ENCODE measurements at places on chromosomes 3 and 15.

DNA sequence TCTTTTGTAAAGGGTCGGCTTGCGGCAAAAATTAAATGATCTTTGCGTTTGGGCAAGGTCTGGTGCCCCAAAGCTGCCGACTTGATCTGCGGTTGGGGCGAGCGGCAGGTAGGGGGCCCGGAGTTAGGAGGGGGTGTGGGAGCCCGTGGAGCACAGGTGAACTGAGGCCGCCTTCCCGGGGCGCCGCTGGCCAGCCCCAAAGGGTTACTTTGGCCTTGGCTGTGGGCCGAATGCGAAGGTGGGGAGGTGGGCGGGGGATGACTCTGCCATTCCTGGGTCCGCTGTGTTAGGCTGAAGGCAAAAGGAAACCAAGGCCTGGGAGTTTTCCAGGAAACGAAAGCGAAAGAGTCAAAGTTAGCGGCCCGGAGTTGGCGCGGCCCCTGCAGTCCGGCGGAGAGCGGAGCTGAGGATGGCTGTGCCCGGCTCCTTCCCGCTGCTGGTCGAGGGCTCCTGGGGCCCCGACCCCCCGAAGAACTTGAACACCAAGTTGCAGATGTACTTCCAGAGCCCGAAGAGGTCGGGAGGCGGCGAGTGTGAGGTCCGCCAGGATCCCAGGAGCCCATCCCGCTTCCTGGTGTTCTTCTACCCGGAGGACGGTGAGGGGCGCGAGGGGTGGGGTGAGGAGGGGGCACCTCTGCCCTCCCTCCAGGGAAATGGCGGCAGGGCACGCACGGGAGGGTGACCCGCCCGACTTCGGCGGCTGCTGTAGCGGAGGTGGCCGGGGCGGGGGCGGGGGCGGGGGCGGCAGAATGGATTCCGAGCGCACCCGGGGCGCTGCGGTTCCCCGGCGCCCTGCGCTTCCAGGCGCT is at the start of gene PARP14:
Gene PARP14 (plus strand): TSS at position 365 of the 809 bp plus-strand sequence. CDS start 45 bp downstream, at position 410.
- peak; percentile 34 for DNase-seq

DNA sequence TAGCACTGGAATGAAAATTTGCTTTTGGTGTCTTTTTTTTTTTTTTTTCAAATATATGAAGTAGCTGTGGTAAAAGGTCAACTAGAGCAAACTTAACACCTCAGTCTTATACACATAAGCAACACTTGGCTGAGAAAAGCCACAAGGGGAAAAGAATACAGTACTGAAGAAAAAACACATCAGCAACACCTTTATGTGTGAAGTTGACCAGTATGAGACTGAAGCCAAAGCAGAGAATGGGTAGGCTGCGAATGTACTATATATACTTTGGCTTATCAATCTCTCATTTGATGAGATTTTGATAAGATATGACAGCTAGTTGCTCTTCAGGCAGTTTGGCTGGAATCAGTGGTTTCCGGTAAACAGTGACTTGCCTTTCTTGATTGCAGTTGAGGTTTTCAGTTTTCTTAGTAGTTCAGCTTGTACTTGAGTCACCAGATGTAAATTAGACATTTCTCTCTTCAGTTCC is 22.0 kb upstream of the ZCWPW2 start:
- DNase-seq, result no peak

- no peak for DNase-seq
Observed at GRCh38 chr3:175957427-175957826, 1098.3 kb downstream of the NAALADL2 start.

- no peak for DNase-seq
Observed at GRCh38 chr15:64635499-64636495, 139.6 kb downstream of the RBPMS2 start.

DNA sequence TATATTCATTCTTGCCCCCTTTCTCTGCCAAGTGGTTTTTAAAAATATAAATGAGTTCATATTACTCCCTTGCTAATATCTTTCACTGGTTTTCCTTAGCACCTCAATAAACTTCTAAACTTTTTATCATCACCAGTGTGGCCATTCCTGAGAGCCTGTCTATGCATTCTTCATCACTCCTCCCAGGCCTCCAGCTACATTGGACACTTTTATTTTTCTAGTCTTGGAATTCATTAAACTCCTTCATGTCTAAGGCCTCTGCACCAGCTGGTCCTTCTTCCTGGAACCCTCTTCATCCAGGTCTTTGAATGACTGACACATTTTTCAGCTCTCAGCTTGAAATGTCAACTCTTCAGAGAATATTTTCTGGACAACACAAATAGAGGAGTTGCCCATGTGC is 120.4 kb upstream of the P2RY1 start:
- DNase-seq, result no peak

DNA sequence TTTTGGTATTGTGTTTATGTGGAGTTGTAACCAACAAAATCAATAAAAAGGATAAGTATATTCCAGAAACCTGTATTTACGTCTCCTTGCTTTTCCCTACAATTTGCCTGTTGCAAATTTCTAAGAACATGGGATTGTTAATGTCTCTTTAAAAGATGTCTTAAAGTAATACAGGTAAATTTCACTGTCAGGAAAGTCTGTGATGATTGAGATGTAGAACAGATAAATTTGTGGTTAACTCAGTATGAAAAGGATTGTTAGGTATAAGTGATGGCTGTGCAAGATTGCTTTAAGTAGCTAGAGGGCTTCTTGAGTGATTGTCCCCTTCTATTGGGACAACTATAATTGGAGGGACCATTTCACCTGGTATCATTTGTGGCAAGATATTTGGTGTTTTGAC is 6.8 kb downstream of the PTPRG start:
- DNase-seq, result no peak

- DNase-seq, result no peak
Observed at GRCh38 chr15:42402455-42403205, 43.3 kb downstream of the CAPN3 start.

GRCh38 chr3:187292181-187292580 is 644 bp upstream of the MASP1 start:
- DNase-seq, result no peak

DNA sequence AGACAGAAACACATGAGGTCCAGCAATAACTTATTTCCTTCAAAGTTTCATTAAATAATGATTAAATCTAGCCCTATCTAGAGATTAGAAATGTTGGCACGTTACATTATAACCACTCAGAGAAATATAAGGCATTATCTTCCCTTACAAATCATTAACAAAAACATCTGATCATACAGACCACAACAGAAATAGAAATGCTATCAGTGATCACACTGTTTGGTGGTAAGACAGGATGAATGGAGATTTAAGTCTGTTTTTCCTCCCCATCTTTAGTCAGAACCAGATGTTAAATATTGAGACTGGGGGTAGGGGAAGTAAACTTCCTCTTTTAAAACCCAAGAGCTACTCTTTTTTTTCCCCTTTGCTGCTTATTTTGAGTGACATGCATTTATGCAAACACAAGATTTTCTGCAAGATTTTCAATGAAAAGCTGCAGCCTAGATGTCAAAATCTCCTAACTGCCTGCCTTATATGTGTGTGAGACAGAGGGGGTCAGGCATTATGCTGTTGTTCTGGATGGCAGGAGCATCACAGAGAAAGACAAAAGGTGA is 70.4 kb downstream of the CBLB start:
- DNase-seq, result no peak

DNA sequence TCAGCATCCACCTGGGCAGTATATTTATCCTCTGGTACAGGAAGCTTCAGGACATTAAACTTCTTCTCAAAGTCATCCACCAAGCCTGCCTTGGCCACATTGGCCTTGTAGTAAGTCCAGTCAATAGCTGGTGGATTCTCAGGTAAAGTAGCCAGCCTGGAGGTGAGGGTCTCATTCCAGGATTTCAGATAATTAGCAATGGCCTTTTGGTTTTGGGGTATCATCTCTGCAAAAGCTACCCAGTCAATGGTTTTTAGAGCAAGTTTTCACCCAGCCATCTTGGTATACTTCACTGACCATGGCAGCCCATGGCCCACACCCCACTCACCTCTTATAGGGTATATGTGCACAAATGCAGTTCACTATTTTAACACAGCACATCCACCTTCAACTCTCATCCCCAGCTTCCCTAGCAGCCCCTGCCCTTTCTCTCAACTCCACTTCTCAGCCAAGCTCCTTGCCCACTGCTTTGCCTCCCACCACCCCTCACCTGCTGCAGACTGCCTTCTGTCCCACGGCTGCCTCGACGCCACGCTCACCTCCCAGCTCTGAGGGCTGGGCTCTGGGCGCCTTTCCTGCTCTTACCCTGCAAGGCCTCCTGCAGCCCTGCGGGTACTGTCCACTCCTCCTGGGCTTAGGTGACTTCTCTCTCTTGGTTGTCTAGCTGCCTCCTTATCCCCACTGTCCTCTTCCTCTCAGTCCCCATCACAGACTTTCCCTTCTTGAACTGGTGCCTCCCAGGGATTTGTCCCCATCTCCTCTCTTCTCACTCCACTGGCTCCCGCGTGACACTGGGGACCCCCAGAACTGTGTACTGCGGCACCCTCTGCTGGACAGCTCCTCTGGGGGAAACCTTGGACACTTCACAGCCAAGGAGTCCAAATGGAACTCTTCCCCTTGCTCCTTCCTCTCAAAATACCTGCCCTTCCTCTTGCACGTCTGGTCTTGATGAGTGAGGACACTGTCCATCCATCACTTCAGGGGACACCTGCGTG is 1.7 kb upstream of the TGM5 start:
- DNase-seq, result no peak

- DNase-seq, result peak; percentile 41
Observed at GRCh38 chr15:63504979-63505841, 817 bp downstream of the USP3 start.

DNA sequence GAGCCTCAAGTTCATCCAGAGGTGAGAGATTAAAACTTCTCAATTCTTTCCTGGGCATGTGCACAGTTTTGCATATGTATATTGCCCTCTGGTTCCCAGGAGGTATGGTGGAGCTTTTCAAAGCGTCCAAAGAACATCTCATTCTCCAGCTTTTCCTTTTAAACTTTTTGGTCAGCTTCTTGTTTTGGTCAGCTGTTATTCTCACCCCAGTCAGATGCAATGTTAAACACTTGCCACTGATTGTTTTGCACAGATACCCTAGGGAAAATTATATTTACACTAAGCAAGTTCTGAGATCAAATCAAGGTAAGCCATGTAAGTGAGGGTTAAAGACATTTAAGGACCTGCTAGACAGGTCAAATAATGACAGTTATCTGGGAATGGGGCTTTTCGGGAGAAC is 261.3 kb downstream of the EDEM1 start:
- DNase-seq, result no peak

DNA sequence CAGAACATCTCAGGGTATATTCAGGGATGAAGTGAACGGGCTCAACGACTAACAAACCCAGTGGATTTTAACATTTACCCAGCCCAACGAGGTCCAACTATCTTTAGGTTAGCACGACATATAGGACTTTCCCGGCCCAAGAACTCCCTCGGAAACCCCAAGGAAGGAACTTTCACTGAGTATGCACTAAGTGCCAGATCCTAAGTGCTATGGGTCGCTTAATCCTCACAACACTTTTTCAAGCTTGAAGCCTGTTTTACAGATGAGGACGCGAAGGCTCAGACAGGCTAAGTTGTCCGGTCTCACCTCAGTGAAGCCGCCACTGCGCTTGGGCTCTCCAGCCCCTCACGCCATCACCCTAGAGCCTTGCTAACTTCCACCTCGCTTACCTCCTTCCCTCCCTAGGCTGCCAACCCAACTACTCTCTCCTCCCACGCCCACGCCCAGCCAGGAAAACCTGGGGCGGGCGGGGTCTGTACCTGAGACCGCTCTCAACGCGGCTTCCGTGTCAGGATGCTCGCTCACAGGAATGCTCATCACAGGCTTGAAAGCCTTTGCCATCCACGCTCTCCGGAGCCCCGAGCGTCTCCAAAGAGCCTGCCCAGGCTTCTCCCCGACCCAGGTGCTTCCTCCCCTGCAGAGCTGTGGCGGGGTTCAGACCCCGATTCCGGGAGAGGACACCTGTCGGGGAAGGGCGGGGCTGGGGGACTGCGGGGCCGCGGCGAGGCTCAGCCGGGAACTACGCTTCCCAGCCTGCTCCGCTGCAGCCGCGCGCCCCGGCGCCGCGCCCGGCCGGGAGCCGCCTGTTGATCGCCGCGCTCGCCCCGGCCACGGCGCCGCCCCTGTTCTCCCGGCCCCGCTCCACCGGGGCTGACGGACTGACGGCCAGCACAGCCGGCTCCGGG is at the start of gene TMOD2:
Gene TMOD2 (plus strand): TSS at position 806 of the 905 bp plus-strand sequence. CDS start 14,845 bp downstream, outside the sequence.
- DNase-seq, result peak; percentile 70

GRCh38 chr3:10929978-10930665 is 62.4 kb upstream of the SLC6A1 start:
- DNase-seq, result no peak

GRCh38 chr15:97597801-97598200 is 362.7 kb upstream of the ARRDC4 start:
- no peak for DNase-seq

- no peak for DNase-seq
Observed at GRCh38 chr3:142846779-142847577, 41.9 kb downstream of the PCOLCE2 start.

- DNase-seq, result no peak
Observed at GRCh38 chr15:64525828-64526530, 65.6 kb downstream of the ZNF609 start.

DNA sequence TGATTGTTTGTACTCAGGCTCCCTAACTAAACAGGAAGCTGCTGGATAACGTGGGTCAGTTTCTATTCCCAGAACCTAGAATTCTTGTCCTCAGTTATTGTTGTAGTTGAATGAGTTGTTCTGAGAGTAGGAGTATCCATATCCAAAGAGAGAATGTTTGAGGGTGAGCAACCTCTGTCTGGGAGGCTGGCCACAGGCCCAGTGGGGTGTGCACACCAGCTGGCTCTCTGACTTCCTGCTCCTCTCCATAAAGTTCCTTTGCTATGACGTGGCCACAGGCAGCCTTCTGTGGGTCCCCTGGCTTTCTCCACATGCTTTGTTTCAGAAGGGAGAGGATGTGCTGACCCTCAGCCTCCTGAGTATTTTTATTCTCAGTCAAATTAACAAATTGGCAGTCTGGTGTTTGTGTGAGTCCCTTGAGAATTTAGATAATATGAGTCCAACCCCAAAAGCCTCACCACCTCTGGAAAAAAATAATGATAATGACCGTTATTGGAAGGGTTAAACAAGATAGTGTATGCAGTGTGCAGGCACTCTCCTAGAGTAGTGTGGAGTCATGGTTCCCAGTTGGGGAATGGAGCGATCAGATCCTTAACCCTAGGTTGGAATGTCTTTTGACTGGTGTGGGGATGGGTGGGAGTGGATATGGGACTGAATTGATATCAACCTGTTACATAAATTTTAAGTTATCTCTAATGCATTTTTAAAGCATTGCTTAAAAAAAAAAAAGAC is 47.6 kb upstream of the MED12L start:
- no peak for DNase-seq

DNA sequence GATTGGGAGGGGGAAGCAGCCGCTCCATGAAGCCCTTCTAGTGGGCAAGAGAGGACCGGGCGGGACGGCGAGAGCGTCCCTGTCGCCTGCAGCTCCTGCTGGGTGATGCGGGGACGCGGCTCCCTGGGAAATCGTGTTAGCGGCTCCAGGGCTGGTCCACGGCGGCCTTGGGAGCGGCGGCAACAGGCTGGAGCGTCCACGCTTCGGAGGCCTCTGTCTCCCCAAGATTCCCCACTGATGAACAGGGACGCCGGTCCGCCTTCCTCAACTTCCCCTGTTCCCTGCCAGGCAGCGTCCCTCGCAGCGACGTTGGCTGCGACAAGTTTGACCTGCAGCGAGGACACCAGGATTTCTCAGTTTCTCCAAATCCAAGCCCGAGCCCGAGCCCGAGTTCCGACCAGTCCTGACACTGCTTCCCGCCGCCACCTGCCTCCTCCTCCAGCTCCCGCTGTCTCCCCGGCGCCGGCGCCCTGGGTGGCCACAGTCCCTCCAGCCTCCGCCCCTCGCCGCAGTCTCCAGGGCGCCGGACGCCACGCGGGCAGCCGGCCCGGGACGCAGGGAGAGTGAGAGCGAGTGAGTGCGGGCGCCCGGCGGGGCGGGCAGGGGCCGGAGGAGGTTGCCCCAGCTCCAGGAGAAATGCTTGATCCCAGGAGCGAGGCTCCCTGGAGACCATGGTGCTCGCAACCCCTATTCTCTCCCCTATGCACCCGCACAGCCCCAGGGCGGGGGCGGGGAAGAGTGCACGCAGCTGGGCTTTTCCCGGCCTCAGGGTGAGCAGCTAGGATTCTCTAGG is 78.1 kb upstream of the RNF7 start:
- no peak for DNase-seq

Measured in frontal cortex (tissue), 4 donors.